ENCODE measurements at places on chromosomes 3 and 15. TPM values are rescaled to one million over a fixed set of nuclear protein-coding genes. Genes with fewer than 3 reads are reported as not detected.

DNA sequence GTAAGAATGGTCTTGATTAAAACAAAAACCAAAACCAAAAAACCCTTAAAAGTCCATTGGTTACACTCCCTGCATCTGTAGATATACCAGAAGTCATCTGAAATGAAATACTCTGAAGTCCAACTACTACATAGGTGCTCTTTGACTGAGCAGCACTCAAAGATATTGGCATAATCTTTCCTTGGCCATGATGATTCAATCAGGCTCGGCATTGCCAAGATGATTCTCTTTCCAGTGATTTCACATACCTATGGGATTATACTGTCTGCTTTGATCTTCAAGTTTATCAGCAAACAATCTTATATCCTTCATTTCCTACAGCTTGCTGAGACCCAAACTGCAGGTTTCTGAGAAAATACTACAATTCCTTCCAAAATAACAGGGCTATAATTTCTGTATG lies 35.9 kb upstream of the DIPK2A start:
- no peak for DNase-seq

- DNase-seq = no peak
These were observed 107.0 kb downstream of the ALCAM start for GRCh38 chr3:105473521-105474223.

DNA sequence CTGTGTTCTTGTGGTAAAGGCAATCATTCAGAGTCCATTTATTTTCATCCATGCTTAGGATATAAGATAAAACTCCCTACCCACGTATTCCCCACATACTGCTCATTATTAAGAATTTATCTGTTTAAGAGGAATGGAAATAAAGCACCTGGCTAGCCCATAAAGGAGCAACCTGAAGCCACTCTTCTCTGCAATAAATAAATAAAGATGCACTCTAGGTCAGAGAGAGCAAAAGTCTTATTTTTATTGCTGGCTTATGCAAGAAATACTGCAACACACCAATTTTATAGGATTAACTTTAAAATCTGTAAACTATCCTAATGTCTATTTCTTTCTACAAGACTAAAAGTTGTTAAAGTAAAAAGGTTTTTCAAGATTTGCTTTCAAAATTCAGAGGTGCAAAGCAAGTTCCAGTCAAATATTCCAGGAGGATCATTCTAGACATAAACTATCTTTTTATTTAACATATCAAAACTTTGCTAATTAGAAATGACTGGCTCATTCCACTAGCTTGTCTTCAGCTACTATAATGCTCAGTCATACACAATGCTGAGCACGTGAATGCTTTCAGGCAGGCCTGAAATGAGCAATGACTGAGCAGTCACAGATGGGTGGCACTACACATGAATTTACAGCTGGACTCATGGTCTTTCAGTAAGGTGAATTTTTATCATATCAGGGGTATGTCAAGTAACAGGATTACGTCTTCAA lies 7.1 kb downstream of the TJP1 start:
- DNase-seq = no peak

GRCh38 chr15:63243101-63243500 lies 34.3 kb upstream of the APH1B start:
- DNase-seq = no peak

DNA sequence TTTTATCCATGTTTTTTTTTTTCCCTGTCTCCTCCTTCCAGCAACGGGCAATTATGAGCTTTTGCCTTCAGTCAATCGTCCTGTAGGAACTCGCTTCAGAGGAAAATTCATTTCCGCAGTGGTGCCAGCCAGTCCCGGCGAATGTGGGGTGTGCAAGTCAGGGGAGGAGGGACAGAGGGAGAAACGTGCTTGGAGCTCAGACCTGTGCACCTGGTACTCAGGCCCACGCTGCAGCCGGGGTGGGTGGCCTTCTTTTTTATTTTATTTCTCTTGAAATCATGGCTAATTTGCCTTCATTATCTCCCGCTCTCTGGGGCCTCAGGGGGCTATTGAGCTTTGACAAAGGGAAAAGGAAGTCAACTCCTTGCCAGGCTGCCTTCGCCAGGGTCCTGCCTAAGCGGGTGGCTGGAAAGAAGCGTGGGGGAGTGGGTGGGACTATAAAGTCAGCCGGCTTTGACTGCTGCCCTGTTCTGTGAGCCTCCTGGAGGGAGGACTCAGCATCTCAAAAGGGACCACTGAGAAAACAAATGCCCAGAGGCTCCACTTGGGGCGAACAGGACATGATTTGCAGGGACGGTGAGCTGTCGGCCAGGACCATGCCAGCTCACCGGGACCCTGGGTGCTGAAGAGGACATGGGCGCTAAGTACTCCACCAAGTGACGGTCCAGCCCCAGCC lies 5.5 kb downstream of the GRIP2 start:
- no peak for DNase-seq

DNA sequence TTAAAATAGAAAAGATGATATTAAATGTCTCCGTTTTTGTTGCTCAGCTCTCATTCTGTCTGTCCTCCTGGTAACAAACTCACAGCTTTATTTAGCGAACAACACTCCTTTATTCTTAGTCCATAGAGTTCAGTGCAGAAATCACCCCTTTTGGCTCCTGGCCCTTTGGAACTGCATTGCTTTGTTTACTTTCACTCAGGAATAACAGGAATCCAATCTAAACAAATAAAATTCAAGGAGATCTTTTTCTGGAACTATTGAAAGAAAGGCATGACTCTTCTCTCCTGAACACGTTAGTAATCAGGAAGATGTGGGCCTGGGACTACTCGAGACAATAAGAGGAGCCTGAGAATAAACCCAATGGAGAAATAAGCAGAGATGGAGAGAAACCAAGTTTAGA lies 409.2 kb downstream of the DIPK2A start:
- no peak for DNase-seq

ZIC4 gene
- total RNA-seq = under 0.01 TPM

ESYT3 gene
- total RNA-seq = 4.2 TPM

PRSS50 gene
- total RNA-seq = 2.9 TPM

IL12A gene
- not detected for total RNA-seq

All from breast epithelium (tissue), 4 donors.